ENCODE measurements at places on chromosomes 16 and 17.
A peak's percentile ranks its signal among the peaks of the same experiment; 100 is the strongest.

GRCh38 chr17:32628271-32629044 lies 141.7 kb downstream of the CDK5R1 start:
- no peak for DNase-seq

DNA sequence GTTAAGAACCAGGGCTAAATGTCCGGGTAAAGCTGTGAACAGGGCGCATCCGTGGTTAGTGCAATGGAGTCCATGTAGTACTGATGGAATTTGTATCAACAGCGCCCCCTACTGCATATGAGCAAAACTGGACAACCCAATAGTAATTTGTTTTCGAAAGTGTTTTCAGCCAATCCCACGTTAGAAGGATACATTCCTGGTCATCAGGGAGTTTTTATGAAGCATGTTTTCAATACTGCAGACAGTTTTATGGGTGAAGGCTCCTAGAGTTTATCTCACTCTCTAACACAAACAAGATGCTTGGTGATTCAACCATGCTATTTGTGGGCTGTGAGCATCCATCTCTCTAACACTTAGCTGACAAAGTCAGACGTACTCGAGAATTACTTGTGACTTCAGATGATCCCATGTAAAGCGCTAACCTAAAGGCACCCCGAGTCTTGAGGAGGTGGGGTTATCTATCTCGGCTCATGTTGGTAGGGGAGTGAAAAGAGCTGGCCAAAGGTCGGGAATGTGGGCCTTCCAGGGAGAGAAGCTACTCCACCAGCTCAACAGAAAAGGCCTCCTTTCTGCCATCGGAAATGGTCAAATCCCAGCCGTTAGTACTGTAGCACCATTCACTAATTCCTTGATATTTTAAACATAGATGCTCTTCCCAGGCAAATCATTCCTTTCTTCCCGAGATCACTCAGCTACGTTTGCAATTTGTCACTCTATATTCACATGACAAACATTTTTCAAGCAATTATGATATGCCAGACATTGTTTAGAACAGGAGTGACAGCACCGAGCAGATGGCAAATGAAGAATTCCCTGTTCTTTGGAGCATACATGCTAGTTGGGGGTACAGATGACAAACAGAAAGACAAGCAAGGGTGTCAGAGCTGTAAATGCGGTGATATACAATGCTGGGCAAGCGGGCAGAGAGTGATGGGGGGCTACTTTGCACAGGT lies 46.9 kb upstream of the HNF1B start:
- DNase-seq: no peak

DNA sequence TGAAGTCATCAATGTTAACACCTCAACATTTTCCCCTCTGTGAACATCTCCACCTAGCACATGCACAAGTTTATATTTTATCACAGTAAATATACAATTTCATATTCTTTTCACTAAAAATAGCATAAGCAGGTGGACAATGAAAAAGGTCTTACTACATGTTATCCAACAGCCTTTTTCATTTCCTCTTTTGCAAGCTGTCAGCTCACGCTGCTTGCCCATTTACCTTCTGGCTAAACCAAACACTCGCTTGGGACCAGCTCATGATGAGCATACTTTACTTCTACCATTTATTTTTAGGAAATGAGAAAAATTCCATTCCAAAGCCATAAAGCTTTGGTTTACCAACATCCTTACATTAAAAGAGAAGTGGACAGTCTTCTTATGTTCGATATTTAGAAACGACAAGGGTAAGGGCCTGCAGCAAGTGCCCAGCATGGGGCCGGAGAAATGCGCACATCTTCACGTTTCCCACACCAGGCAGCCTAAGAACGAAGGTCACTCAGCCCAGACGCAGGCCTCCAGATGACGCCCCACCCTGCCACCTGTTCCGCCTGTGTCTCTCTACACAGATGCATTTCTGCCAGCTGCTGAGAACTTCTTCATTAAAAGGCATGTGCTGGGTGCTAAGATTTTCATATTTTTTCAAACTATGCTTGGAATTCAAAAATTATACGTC lies 13.9 kb downstream of the SNN start:
- DNase-seq: no peak

DNA sequence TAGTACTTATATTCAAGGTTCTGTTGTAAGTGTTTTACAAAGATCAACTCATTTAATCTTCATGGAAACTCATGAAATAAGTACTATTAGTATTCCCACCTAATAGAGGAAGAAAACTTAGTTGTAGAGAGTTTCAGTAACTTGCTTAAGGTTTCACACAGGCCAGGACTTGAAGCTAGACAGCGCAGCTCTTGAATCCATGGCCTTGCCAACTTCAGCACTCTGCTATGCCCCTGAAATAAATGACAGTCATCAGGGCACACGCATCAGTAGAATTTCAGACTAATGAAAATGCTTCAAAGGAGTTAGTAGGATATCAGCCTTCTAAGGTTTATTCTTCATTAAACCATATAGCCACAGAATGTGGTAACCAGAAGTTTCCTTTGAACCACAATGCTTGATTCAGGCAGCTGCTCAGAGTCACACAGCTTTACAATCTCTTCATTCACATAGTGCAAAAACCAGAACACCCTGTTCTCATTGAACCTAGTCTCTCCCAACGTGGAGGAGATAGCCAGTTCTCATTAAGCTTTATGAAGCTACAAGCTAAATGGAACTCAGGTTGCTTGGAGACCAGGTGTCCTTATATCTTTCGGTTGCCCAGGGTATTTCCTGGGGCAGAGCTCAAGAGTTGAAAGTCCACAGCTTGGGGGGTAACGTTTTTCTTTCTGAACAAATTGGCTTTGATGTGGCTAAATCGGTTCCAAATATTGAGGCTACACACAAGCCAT lies 39.7 kb downstream of the KCNJ2 start:
- DNase-seq: no peak

DNA sequence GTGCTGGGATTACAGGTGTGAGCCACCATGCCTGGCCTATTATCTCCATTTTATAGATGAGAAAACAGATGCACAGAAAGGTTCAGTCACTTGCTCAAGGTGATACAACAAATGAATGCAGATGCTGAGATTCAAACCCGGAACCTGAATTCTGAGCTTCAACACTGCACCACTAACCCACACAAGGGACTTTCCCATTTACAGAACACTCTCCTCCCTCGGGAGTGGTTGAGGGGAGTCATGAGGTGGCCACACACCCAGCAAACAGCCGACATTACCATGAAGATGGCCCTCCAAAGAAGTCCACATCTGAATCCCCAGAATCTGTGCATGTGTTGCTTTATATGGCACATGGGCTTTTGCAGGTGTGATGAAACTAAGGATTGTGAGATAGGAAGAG lies 9.1 kb downstream of the BCL7C start:
- no peak for DNase-seq

GRCh38 chr17:29664743-29665480 lies 42.2 kb upstream of the CORO6 start:
- DNase-seq: peak; percentile 60

DNA sequence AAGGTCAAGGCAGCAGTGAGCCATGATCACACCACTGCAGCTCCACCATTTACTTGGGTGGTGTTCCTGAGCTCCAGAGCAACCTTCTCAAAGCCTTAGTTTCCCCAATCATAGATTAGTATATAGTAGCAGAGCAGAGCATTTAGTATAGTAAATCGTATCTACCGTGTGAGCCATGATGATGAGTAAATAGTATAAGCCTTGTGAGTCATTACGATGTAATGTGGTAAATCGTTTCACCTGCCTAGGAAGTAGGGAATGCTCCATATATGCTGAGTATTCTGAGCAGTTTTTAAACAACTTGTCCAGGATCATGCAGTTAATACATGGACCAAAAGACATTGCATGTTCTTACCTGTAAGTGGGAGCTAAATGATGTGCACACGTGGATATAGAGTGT lies 66.4 kb downstream of the SCNN1B start:
- DNase-seq: peak; percentile 2

GRCh38 chr17:34393401-34393800 lies 30.4 kb upstream of the CCL1 start:
- no peak for DNase-seq

DNA sequence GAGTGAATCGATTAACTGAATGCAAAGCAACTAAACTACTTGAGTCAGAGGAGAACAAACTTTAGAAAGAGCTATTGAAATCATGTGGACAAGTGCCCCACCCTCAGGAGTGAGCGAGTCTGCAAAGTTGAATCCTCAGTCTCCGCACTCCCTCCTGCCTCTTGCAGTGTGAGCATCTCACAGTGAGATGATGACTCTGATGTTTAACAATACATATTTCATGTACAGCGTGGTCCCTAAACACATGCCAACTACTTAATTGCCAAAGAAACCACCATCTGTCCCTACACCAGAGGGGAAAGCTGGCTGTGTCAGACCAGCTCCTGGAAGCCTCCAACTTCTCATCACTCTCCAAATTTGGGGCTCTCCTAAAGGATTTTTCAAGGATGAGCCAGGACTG lies 31.2 kb downstream of the PIMREG start:
- no peak for DNase-seq

GRCh38 chr16:9153502-9153864 lies 62.0 kb downstream of the HAPSTR1 start:
- DNase-seq: no peak

DNA sequence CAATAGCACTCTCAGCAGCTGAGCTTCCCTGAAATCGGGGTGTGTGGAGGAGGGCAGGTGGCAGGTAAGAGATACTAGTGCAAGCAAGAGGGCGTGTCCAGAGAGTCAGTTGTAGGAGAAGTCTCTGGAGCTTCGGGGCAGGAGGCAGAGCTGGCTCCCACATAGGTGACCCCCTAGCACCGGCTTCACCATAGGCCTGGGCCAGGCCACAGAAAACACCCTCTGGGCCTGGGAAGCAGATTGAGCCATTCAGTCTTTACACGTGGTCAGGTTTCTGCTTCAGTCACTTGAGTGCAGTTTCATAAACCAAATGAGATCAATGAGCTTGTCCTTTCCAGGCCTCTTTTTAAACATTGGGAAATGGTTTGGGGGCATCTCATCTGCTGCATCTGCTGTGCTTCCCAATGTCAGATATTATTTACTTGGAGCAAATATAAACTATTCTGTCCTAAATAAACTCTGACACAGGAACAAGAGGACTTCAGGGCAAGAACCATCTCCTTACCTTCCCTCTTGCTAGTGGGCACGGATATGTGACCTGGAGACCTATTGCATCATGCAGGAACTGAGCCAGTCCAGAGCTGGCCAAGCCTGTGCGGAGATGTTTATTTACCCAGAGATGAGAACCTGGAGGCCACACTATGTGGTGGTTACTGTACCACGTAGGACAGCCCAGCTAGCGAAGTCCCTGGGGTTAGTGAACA lies 16.1 kb downstream of the CCR7 start:
- DNase-seq: no peak

- no peak for DNase-seq
Measured at GRCh38 chr16:88792078-88792550, 7.1 kb upstream of the PIEZO1 start.

GRCh38 chr17:78915872-78916632 lies 9.1 kb downstream of the TIMP2 start:
- peak; percentile 33 for DNase-seq

- DNase-seq: no peak
Measured at GRCh38 chr17:37743875-37744632, 805 bp downstream of the HNF1B start.

GRCh38 chr16:51592001-51592501 lies 441.0 kb upstream of the SALL1 start:
- no peak for DNase-seq

DNA sequence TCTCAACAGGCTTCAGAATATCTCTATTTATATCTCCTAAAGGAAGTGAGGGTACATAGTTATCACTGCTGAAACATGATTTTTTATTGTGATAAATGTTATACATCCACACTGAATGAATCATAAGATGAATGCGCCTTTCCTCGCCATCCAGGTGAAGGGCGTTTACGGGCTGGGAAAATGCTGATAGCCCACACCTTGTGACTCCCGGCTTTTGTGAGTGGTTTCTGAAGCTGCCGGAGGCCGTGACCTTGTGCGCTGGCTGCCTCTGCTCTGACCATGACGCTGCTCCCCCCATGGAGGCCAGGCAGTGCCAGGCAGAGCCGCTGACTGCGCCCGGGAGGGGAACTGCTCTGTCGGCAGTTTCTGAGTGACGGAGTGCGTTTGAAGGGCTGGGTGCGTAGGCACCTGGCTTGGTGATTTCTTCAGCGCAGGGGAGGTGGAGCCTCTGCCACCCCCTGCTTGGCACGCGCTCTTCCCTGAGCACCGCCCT lies 97.2 kb downstream of the RAP1GAP2 start:
- DNase-seq: peak; percentile 90

- peak; percentile 75 for DNase-seq
Measured at GRCh38 chr16:75011634-75012307, 12.9 kb downstream of the ZNRF1 start.

DNA sequence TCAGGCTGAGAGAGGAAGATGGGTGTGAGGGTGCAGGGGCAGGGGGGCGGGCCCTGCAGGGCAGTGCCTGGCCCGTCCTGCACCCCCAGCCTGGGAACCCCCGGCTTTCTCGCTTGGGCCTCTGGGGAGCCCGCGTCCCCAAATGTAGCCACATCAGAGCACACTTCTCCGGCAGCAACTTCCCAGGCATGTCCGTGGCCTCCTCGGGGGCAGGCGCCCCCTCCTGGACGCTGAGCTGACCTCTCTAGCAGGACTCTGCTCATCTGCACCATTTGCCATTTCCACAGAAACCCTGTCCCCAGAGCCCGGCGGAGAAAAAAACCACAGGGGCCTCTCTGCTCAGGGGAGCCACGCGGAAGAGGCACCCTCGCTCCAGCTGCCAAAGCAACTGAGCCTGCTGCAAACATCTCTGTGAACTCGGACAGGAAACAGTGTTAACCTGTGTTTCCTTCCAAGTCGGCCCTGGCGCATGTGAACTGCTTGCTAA lies 63.4 kb downstream of the KLHDC4 start:
- no peak for DNase-seq

DNA sequence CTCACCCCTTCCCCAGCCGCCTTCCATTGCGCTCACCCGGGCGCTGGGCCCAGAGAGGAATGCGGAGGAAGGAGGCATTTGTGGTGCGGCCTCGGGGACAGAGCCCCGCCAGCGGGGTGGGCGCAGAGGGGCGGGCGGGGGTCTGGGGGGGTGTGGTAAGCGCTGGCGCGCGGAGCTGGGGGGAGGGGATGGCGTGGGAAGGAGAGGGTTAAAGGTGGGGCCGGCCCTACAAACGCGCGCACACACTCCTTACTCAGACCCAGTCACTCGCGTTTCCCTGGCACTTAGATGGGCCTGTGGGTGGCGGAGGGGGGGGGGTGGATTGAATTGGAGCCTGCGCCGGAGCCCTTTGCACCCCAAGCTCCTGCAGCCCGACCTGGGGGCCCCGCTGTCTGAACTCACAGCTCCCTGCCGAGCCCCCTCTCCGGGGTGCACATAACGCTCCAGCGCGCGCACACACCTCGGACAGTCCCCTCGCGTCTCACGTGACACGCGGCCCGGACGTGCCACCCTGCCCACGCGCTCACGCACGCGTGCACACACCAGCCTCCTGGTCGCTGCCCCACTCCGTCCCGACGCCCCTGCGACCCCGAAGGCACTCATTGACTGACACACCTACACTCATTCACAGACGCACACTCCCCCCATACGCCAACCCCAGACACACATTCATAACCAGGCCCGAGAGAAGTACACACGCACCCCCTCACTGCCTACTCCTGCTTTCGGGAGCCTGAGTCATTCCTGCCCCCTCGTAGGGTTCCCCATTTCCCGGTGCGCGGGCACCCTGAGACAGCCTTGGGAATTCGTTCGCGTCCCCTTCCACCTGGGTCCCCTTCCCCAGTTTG lies 844 bp downstream of the TBKBP1 start:
- DNase-seq: no peak

GRCh38 chr17:10737168-10737622 lies 7.4 kb upstream of the TMEM220 start:
- peak; percentile 39 for DNase-seq
